ENCODE measurements at places on chromosomes 1 and 21.

- no peak for DNase-seq
Measured at GRCh38 chr1:23393706-23394105, 24.1 kb upstream of the ZNF436 start.

DNA sequence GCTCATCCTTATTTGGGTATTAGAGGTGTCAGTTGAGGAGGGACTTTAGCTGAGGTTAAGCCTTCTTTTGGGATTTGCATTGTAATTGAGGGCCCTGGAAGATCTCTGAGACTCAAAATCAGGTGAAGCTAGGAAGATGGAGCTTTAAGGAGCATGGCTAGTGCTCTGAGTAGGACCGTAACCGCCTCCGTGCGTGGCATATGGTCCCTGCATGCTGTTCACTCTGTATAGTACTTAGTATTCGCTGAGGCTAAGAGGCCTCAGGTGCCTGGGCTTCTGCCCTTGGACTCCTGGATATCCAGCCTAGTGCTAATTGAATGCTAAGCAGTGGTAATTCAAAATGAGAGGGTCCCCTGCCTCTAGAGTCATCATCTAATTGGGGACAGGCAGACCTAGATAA is 22.5 kb downstream of the NSUN4 start:
- no peak for DNase-seq

DNA sequence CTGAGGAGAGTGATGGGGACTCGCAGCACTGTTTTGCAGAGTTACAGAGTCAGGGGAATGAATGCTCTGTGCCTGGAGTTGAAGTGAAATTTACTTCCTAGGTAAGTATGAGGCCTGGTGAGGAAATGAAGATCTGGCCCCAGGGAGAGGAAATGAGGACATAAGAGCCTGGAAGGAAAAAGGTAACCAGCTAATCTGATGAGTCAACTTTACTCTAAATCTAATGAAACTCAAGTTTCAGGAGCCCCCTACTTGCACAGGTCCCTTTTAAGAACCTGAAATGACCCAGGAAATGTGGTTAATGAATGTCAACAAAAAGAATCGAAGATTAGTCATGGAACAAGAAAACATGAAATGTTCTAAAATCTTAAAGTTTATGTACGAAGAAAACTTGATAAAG is 599.0 kb downstream of the AGBL4 start:
- DNase-seq = no peak

GRCh38 chr1:113088972-113089371 is 16.0 kb downstream of the LRIG2 start:
- DNase-seq = no peak

DNA sequence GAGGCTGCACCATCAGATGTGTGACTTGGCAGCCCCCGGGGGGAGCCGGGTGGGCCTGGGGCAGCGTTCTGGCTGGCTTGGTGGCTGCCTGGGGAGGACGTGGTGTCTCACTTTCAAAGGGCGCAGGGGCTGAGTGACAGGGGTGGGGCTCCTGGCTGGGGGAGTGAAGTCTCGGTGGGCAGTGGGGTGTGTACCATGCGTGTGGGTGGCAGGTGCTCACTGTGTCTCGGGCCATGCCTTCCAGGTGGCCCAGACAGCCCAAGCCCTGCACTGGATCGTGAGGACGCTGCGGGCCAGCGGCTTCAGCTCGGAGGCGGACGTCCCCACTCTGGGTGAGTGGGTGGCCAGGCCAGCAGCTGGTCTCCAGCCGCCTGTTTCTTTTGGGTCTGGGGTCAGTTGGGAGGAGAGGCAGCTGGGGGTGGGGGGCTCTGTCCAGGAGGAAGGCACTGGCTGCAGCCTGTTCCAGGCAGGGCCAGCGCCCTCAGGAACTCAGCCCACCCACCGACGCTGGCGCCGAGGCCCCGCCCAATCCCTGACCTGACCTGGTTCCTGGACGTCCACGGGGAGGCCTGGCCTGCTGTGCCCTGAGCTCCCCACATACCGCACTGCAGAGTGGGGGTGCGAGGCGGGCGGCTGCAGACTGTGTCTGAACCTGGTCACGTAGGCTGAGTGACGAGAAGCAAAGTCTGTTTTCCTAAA is 30.6 kb upstream of the LRRC3 start:
- DNase-seq = no peak

Measured in activated CD4-positive, alpha-beta T cell treated with anti-CD3 and anti-CD28 coated beads, Interleukin-2, amount 50 U/mL, for 1 hour (primary cell).